ENCODE measurements at places on chromosomes 3 and 15.
A peak's percentile ranks its signal among the peaks of the same experiment; 100 is the strongest.

DNA sequence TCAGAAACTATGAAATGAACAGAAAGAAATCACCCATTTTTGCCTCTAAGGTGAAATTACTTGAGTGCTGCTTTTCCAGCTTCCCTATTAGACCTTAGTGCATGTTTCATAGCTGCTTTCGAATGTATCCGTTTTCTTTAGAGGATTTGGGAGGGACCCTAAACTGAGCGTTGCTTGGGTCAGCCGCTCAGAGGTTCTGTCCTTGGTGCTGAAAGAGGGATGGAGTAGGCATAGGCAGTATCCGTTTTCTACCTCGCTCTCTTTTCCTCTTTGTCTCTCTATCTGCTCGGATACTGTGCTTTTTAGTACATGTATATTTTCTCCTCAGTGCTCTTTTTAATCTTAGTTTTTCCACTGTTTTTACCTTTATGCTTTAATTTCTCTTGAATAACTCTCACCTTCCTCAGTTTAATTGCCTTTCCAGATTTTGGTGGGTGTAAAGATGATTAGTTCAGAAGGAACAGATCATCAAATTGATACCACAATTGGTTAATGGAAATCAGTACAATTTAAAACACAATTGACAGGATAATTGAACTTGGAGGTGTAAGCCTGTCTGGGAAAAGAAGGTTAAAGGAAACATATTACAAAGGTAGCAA, at the start of gene DRD3:
Gene DRD3, minus strand, starts transcription at position 283 of the 599 bp plus-strand sequence. CDS start 7,060 bp downstream, outside the sequence.
- no peak for DNase-seq

DNA sequence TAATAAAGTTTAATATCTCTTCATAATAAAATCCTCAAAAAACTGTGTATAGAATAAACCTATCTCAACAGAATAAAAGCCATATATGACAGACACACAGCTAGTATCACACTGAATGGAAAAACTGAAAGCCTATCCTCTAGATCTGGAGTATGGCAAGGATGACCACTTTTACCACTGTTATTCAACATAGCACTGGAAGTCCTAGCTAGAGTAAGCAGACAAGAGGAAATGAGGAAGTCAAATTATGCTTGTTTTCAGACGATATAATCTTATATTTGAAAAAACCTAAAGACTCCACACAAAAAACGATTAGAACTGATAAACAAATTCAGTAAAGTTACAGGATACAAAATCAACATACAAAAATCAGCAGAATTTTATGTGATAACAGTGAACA, 57.4 kb upstream of the DIPK2A start:
- DNase-seq: no peak

DNA sequence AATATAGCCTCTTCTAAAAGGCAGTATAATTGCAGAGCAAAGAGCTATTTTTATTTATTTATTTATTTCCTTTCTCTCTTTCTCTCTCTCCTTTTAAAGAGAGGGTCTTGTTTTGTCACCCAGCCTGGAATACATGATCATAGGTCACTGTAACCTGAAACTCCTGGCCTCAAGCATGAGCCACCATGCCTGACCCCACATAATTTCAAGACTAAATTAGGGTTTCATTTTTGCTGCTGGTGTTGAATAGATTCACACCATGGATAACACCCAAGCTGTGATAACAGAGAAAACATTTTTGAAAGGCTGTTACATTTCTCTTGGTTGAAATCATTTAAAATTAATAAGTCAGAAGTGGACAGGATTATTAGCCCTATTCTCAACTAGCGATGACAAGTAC, 131.6 kb downstream of the LEKR1 start:
- DNase-seq: no peak

- no peak for DNase-seq
These were observed 24.7 kb upstream of the SEMA3F start for GRCh38 chr3:50130436-50130835.

GRCh38 chr3:134359121-134360010, 14.9 kb downstream of the AMOTL2 start:
- no peak for DNase-seq

- peak; percentile 45 for DNase-seq
These were observed 54.7 kb upstream of the GK5 start for GRCh38 chr3:142279965-142280590.

- DNase-seq: no peak
These were observed 351.6 kb downstream of the TIGIT start for GRCh38 chr3:114645392-114645791.

DNA sequence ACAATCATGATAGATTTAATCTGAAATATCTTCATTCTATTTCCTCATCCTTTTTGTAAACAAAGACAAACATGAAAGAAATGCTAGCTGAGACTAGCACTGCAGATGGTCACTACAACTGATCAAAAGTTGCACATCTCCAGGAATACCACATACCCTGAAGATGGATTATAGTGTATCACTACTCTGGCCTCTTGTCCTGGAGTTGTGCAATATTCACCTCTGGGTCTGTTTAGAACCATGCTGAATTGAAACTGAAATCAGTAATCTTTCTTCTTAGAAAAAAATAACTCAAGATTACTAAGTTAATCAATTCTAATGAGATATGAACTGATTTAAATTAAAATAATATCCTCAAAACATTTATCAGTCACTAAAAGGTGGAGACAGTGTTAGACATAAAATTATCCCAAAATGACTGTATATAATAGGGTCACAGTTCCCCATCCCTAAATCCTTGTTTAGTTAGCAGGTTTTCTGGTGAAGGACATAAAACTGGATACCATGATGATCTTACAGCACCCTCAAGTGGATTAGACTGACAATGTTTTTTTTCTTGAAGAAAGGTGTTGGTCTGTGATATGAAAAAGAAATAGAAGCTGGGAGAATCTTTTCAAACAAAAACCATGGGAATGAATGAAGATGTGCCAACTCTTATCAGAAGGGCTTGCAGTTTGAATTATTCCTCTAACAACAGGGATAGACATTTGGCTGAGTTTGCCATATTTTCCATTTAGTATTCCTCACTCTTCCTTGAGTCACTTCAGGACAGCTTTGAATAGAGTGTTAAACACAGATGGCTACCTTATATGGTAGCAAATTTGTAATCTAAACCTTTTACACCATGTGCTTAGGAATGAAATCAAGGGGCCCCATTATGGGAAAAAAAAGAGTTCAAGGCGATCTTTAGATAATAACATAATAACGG, 7.1 kb upstream of the TTC14 start:
- no peak for DNase-seq

- DNase-seq: no peak
These were observed 105.3 kb downstream of the TNIK start for GRCh38 chr3:171354706-171355582.

GRCh38 chr3:12991861-12992281, 81.4 kb downstream of the IQSEC1 start:
- no peak for DNase-seq
